Lower lobe of right lung (tissue), 2 donors: ENCODE measurements at places on chromosomes 16 and 17. TPM values are rescaled to one million over a fixed set of nuclear protein-coding genes. Genes with fewer than 3 reads are reported as not detected.

The NPB gene
- 0.71 TPM for total RNA-seq

The RUNDC3A gene
- total RNA-seq: 0.38 TPM

The DOK4 gene
- total RNA-seq: 57.3 TPM

The CDH3 gene
- total RNA-seq: 3.4 TPM
